Mesothelial cell of epicardium (in vitro differentiated cells): ENCODE measurements at places on chromosomes 4 and X. TPM values are rescaled to one million over a fixed set of nuclear protein-coding genes. Genes with fewer than 3 reads are reported as not detected.

DMRTC1 gene
- 0.65 to 2.1 TPM (median 0.88 TPM) in 3 replicates for total RNA-seq

GCNA gene
- total RNA-seq = 0.84 to 1.1 TPM (median 0.94 TPM) in 3 replicates

SORBS2 gene
- total RNA-seq = 9.2 to 11.0 TPM (median 10.1 TPM) in 3 replicates

CMC4 gene
- total RNA-seq = 5.5 to 6.6 TPM (median 6.2 TPM) in 3 replicates

TRPC5OS gene
- 0.09 TPM in 1 of 3 replicates, not detected in the others for total RNA-seq

MAGEA9B gene
- not detected in 3 replicates for total RNA-seq

NCAPG gene
- 13.6 to 17.0 TPM (median 15.7 TPM) in 3 replicates for total RNA-seq

OPHN1 gene
- total RNA-seq = 8.0 to 12.5 TPM (median 8.6 TPM) in 3 replicates

S100G gene
- total RNA-seq = not detected in 3 replicates

GRCh38 chr4:77631276-77631675, 25.7 kb downstream of the CXCL13 start:
- DNase-seq = no peak

DNA sequence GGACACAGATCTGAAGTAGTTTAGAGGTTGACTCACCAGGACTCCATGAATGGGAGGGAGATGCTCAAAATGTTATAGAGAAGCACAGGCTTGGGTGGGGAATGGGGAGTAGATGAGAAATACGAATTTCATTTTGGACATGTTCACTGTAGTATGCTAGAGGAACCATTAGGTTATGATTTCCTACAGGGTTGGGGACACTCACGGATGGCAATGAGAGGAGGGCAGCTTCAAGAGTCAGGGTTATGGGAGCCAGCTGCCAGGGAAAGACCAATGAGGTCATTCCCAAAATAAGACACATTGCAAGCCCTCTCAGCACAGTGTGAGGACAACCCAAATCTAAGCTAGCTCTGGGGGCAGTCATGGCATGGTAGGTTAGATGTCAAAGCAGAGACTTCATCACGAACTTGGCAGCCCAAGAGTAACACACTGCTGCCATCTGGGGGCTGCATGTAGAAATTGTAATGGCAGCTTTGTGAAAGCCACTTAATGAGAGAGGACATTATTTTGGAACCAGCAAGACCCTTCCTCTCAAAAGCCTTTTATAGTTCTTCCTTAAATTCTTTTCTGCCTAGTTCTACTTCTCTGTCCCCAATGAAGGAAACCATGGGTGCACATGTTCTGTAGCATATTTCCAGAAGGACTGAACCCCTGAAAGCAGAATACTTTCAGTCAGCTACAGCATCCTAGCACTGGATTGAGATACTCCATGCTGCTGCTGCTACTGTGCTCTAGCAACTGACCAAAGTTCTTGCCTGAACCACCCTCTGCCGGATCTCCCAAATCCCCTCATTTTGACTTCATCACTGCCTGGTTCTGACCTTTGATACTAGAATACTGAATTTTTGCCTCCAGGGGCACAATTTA, 16.2 kb upstream of the ZCCHC12 start:
- no peak for DNase-seq

DNA sequence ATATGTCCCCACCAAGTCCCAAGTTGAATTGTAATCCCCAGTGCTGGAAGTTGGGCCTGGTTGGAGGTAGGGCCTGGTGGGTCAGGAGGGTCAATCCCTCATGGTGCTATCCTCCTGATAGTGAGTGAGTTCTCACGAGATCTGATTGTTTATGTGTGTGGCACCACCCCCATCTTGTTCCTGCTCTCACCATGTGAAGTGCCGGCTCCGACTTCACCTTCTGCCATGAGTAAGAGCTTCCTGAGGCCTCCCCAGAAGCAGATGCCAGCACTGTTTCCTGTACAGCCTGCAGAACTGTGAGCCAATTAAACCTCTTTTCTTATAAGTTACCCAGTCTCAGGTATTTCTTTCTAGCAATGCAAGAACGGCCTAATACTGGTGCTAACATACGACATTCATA, 22.7 kb upstream of the TMEM33 start:
- DNase-seq = no peak

DNA sequence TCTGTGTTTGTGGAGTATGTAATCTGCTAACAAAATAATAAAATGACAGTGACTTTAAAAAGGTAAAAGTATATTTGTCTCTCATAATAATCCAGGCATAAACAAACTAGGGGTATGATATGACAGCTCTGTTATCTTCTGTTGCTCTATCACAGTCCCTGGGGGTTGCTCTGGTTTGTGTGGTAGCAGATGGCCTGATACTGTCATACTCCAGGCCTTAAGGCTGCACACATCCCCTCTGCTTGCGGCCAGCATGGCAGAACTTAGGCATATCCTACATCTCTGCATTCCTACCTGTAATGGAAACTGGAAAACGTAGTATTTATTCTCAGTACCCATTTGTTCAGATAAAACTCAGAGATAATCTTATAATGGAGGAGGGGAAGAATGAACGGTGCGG, 117.9 kb upstream of the HAND2 start:
- DNase-seq = no peak

GRCh38 chr4:71050809-71051208, 57.4 kb downstream of the DCK start:
- DNase-seq = no peak

GRCh38 chr4:125321709-125322365, 7.1 kb downstream of the FAT4 start:
- no peak for DNase-seq

- no peak for DNase-seq
These were observed 65.3 kb downstream of the NEIL3 start for GRCh38 chr4:177374966-177375365.

DNA sequence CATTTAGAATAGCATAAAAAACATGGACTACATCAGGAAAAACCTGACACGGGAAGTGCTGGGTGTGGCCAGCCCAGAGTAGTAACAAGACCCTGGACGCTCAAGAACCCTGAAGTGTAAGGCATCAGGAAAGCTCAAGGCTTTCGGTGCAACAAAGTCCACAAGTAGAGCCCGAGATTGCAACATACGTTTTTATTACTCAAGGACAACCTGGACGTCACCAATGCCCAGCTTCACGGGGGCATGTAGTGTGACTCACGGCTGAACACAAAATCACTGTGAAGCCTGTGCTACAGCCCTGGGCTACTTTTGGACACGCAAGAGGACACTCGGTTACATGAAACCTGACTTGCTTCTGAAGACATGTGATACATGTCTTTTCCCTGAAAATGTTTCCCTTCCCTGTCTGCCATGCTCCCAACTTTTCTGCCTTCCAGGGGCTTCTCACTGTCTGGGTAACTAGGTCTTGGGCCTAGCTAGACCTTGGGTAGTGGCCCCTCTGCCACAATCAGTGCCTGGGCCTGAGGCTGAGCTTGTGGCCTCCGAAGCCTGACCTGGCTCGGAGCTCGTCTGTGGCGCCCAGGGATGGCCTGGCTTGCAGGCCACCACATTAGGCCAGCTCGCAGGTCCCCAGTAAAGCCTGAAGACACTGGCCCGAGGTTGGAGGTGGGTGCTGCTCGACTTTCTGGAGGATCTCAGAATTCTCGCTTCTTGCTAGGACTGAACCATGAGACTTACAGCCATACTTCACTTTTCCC, 9.2 kb downstream of the IRAK1 start:
- DNase-seq = no peak

- DNase-seq = no peak
These were observed 1342.3 kb upstream of the AGA start for GRCh38 chr4:178784491-178784890.

DNA sequence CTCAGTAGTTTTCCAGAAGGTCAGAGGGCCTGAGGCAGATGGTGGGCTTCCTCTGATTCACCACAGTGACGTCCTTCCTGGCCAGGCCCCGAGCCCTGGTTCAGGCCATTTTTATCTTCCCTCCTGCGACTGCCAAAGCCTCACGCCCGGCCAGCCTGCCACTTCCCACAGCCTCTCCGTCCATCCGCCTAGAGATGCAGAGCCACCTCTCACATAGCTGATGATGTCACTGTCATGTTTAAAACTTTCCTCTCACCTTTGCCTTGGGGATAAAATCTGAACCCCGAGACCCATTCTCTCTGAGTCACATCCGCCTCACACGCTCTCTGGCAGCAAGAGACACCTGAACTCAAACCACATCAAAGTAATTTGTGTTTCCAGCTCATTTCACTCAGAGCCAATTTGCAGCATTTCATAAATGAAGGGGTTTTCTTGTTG, 175.3 kb downstream of the QDPR start:
- no peak for DNase-seq
